Activated naive CD4-positive, alpha-beta T cell treated with anti-CD3 and anti-CD28 coated beads, Interleukin-2, amount 10 ng/mL, durations not matched to agents 5 hours and 36 hours (primary cell): ENCODE measurements at places on chromosomes 5 and 9. TPM values are rescaled to one million over a fixed set of nuclear protein-coding genes. Genes with fewer than 3 reads are reported as not detected.

FBP1 gene
- 1.1 TPM for total RNA-seq

AMBP gene
- not detected for total RNA-seq

AJM1 gene
- total RNA-seq, result 5.9 TPM

PCDHAC1 gene
- total RNA-seq, result not detected

CTXN3 gene
- not detected for total RNA-seq

ZNF883 gene
- 0.60 TPM for total RNA-seq

TAF1L gene
- 0.03 TPM for total RNA-seq

PCDHB15 gene
- not detected for total RNA-seq

PCDHA1 gene
- not detected for total RNA-seq

MCCC2 gene
- total RNA-seq, result 38.8 TPM

PFN3 gene
- not detected for total RNA-seq

GMCL2 gene
- total RNA-seq, result not detected

CENPK gene
- total RNA-seq, result 81.0 TPM

NDFIP1 gene
- total RNA-seq, result 80.4 TPM

CREBRF gene
- total RNA-seq, result 26.4 TPM

AFAP1L1 gene
- not detected for total RNA-seq

CYFIP2 gene
- total RNA-seq, result 612 TPM

PCDHGA6 gene
- total RNA-seq, result 0.12 TPM

CNTLN gene
- total RNA-seq, result 0.53 TPM

SLC1A1 gene
- total RNA-seq, result not detected

ERBIN gene
- 65.5 TPM for total RNA-seq

FOXD4L3 gene
- total RNA-seq, result not detected

RASGEF1C gene
- not detected for total RNA-seq

IFNA21 gene
- not detected for total RNA-seq

FSD1L gene
- 3.3 TPM for total RNA-seq

MCC gene
- total RNA-seq, result 1.7 TPM

CLINT1 gene
- 63.0 TPM for total RNA-seq
